ENCODE measurements at places on chromosomes 13 and 19.

DNA sequence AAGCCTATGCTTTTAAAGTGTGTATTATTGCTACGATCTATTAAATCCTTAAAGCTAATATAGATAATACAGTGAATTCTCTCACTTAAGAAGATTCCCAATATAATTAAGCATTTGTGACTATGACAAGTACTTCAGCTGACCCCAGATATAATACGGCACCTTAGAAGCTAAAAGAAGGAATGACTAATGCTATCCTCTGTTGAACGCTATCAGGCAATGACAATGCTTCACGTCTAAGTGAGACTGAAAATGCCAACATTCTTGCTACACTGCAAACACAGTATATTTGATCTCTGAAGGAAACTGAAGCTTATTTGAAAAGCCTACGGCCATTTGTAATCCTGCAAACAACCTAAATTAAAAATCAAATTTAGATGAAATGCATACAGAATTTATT lies 19.7 kb downstream of the VWA8 start:
- no peak for DNase-seq

DNA sequence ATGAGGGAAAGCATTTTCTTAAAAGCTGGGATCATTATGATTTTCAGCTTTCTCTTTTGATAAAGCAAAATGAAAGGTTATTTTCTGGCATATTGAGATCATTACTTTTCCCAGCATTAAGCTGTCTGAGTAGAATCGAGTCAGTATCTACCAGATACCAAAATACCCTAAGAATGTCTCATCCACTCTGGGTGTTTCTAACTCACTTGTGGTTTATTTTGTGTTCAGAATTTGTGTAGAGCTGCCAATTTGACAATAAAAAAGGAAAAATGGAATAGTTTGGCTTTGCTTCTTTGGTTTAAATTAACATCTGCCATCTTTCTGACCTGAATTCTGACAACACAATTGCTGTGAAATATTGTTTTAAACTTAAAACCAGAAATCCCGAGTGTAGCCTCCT lies 438.7 kb upstream of the ARGLU1 start:
- DNase-seq: no peak

- DNase-seq: no peak
Observed at GRCh38 chr19:46216612-46217011, 12.9 kb upstream of the IGFL1 start.

DNA sequence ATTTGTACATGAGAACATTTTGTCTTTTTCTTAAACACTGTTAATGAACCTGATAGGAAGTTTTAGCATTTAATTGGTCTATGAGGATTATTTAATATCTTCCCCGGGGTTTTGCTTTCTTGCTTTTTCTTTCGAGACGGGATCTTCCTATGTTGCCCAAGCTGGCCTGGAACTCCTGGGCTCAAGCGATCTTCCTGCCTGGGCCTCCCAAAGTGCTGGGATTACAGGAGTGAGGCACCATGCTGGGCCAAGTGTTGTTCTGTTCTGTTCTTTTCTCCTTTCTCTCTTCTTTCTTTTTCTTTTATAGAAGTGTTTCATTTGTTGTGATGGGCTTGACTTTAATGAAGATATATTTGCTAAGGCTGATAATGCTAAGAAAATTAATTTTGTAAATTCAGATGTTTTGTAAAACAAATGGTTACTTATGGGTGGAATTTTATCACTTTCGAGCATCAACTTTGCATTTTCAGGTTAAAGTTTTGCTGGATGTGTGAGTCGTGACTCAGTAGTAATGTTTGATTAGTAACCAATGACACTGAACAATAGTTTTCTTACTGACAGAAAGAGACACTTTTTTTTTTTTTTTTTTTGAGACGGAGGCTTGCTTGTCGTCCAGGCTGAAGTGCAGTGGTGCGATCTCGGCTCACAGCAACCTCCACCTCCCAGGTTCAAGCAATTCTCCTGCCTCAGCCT lies 2.2 kb downstream of the PAN3 start:
- DNase-seq: no peak

- no peak for DNase-seq
Observed at GRCh38 chr19:35144600-35145436, 1.8 kb downstream of the FXYD7 start.

Measured in left lobe of liver (tissue), 2 donors.